ENCODE measurements at places on chromosomes 12 and 14.

GRCh38 chr12:50066402-50066801 lies 9.0 kb downstream of the ASIC1 start:
- DNase-seq = no peak

DNA sequence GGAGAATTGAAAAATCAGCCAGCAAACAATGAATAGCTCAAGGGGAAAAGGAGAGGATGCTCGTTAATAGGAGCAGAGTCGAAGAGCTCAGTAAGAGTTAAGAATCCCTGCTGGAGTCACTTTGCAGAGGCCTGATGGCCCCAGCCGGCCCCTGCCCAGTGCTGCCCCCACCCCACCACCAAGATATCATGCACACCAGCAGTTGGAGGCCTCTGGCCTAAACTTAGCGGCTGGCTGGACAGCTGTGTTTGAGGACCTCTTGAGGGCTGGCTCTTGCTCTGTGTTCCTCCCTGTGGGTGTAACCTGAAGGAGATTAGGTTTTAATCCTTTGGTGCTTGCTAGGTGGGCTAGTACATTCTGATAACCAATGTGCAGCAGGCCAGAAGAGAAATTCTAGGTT lies 142.0 kb downstream of the PLXNC1 start:
- no peak for DNase-seq

GRCh38 chr14:61581955-61582615 lies 113.2 kb upstream of the HIF1A start:
- no peak for DNase-seq

GRCh38 chr12:82650627-82651337 lies 35.9 kb upstream of the TMTC2 start:
- DNase-seq = no peak

DNA sequence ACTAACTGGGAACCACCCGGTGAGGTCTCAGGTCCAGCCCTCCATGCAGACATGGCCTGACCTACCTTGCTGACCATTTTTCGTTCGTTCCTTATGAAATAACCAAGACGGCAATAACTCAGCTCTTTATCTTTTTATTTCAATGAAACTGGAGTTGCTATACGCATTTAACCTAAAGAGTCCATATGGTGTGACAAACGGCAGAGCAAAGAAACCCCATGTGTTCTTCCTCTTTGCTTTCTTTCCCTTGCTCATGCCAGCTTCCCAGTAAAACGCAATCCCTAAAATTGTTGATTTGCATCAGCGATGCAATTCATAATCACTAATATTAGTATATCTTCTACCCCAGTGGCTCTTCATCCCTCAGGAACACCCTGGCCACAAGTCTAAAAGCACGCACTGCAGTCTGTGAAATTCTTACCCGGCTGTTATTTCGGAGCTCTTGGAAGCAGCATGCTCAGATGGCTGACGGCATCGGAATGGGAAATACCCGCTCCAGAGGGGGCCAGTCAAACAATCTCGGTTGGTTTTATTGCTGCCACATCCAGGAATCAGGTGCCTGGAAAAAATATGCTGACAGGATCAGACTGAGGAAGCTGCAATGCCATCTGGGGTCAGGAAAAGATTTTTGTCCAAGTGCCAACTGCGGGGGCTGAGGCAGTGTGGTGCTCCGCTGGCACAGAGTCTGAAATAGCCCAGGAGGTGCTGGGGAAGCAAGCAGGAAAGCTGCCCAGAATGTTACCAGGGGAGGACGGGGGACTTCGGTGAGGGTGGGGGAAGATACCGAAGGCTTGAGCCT lies 28.2 kb upstream of the KCNA1 start:
- no peak for DNase-seq

GRCh38 chr12:18296201-18296908 lies 35.0 kb downstream of the PIK3C2G start:
- DNase-seq = no peak

GRCh38 chr12:62692884-62693283 lies 226.3 kb downstream of the MON2 start:
- no peak for DNase-seq

DNA sequence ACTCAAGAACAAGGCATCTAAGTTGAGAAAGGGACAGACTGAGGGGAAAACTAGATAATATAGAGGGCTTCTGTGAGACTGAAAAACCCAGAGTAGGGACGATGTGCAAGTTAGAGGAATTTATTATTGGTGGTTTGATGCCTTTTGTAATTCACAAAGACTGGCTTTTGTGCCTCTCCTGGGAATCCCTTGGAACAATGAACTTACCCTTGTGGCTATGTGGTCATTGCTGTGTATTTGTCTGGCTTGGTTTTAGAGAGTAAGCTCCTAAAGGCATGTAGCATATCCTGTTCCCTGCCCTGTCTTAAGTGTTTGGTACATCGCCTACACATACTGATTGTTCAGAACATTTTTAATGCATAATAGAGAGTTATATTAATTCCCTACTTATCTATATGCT lies 26.6 kb downstream of the DCN start:
- no peak for DNase-seq

Measured in esophagus squamous epithelium (tissue), 5 donors.